ENCODE measurements at places on chromosomes 7 and 10. TPM values are rescaled to one million over a fixed set of nuclear protein-coding genes. Genes with fewer than 3 reads are reported as not detected.

DNA sequence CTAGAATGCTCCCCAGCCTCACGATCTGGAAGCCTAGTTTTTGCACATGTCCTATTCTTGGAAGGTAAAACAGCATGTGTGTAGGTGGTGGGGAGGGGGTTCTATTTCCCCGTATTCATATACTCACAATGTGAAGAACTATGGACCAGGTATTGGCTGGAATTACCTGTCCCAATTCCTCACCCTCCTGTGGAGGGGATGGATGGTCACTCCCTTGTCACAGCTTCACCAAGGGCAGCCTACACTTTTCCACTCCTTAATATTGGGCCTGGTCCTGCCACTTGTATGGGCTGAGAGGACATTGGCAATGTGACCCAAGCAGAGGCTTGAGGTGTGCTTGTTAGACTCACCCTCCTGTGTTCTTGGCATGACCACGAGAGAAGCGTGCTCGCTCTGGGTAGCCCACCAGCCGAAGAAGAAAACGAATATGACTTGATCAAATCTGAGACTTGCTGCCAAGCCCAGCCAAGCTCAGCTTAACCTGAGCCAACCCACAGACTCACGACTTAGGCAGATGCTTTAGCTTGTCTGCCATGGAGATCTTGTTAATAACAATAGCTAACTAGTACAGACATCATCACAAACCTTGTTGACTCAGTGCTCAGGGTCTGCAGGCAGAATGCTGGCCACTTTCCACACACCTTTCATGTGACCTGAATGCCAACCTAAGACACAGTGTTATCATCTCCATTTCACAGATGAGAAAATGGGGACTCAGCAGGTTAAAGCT, 17.2 kb downstream of the ZNF488 start:
- peak; percentile 31 for DNase-seq

DNA sequence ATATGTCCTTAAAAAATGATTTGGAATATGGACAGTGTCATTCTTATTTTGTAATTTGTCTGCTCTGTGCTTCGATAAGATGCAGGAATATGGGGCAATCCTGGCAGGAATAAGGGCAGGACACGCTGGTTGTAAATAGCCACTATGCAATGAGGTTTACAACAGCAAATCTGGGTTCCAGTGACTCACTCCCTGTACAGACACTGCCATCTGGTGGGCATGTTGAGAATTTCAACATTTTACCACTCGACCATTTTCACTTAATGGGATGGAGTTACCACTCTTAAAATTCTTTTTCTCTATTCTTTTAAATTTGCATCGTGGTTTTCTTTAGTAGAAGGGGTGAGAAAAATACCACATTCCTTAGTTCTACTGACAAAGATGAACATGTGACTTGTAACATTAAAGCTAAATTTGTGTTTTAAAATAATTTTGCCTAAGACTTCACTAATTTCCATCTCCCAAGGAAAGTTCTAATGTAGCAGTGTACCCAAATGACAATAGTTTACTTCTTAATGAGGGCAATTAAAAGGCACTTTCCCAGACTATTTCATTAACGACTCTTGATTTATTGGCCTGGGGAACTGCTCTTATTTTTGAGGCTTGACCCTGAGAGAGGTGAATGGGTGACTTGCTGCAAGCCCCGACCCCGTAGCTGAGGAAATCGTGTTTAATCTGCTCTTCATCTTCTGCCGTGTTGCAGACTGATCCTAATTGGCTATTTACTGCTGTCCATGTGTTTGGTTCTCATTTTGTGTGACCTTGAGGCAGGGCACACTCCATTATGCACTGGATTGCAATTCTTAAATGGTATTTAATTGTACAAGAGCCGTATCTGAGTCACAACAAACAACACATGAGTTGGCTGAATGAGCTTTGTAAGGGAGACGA, 173.6 kb upstream of the IMMP2L start:
- DNase-seq, result peak; percentile 71

GRCh38 chr7:51817694-51818225, 501.2 kb upstream of the COBL start:
- no peak for DNase-seq

GRCh38 chr7:49001610-49002033, 77.3 kb downstream of the CDC14C start:
- peak; percentile 12 for DNase-seq

GRCh38 chr7:24921362-24921679, 58.7 kb downstream of the OSBPL3 start:
- DNase-seq, result no peak

- DNase-seq, result no peak
These were observed 194.3 kb downstream of the ELFN1 start for GRCh38 chr7:1864161-1864940.

DNA sequence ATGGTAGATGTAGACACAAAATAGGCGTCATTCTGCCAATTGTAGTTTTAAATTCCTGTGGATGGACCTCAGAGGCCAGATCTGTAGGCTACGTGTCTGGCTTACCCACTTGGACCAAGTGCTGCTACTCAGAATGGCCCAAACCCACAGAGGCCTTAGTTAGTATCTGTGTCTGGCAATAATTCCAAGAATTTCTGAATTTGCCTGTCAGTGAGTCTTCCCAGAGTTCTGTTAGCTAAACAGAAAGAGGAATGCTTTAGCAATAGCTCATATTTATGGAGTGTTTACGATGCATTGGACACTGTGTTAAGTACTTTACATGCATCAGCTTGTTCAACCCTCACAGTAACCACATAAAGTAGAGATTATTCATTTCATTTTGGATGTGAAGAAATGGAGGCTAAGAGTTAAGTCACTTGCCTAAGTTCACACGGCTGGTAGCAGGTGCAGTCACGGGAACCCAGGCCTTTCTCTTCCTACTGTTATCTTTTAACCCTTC, 231.8 kb downstream of the PTEN start:
- DNase-seq, result no peak

DNA sequence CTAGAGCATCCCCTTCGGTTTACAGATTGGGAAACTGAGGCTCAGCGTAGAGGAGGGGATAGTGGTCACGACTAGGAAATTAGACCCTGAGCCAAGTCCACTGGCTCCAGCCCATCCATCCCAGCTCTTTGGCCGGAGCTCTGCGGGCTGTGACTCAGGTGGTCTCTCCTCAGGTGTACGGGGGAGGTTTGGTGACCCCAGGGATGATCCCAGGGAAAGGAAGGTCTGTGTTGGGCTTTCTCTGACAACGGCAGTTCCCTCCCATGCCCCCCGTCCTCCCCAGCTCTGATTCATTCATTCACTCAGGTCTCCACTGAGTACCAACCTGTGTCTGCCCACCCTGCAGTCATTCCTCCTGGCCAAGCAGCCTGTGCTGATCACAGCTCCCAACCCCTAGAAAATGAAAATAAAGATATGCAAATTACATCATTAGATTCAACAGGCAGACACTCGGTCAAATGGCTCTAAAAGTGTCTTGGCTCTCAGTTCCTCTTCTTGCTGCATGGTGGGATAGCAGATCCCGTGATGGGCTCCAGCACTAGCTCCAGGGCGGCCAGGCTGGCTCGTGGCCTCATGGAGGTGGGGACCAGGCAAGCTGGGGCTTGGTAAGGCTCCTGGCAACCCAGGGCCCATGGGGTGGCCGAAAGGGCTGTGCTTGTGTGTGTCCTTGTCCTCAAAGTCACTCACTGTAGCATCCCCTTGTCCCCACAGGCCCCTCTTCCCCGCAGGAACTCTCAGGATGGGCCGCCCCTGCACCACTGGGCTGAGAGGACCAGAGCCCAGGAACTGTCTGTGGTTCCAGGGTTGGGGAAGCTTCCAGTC, 37.8 kb downstream of the CLRN3 start:
- no peak for DNase-seq

DNA sequence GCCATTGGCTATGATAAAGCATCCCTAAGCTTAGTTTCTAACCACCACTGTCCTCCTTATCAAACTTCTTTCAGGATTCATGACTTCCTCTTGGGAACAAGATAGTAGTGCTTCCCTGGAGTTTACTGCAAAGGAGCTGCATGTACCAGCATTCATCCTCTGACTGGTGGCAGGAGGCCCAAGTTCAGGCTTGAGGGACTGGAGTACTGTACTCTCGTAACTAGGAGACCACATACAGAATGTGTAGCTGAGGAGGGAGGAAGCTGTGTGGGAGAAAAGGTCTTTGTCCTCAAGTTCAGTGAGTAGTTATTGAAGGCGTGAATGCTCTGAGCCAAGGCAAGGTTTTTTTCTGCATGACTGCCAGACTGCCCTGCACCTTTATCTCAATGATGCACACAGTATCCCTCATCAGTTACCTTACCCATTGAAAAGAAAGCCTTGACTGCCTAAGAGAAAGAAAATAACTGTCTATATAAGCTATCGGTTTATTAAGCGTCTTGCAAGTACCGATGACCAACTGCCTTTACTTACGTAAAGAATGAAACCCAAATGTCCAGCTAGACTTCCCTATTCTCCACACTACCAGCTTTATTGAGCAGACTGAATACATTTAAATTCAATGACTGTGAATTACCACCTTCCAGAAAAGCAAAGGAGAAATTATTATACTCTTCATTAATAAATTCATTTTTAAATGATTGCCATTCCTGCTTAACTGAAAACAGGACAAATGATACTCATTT, 12.8 kb downstream of the SCRN1 start:
- peak; percentile 62 for DNase-seq

DNA sequence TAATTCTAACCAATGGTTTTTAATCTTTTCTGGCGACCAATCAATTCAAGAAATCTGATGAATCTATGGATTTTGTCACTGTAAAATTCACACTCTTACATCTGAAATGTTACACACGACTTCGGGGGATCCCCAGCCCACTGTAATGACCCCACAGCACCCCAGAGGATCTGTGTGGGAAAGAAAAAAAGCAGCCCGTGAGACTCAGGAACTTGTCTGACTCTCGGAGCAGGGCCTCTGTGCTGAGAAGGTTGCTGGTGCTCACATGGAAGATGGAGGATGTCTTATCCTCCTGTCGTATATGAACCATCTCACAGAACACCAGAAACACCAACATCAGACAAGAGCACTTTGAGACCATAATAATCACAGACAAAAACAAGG, 228.4 kb upstream of the INHBA start:
- DNase-seq, result no peak

DNA sequence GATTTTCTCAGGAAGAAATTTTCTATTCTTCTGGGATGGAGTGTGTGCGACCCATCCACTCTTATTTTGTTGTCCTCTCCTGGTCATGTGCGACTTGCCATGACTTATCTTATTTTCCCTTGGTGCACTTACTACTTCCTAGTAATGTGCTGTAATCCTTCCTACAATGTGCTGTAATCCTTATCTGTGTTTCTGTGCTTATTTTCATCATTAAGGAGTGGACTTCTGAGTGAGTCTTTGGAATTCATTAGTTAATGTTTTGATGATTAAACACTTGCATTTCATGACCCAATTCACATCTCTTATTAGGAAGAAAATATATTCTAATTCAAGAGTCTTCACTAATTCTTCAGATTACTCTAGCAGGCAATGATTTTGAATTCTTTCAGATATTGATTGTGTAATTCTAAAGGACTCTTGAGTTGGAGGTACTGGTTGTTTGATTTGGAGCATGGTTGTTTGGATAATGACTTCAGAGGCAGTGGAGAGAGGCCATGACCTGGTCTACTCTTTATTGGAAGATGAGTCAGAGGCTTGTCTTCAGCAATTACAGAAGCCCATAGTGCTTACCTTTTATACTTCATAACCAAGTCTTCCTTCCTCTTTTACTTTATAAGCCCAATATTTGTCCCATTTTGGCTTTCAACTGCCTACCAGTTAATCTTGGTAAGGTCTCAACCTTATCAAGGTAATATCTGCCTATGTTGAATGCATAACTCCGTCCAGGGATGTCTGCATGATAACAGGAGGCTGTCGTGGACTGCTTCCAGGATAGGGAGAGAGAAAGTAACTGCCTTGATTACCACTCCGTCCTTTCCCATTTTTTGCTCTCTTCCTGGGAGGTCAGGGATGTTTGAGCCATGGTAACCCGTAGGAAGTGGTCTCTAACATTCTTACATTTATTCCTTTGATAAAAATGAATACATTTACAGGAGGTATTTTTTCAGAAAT, 278.3 kb upstream of the SP8 start:
- peak; percentile 38 for DNase-seq

GRCh38 chr10:19652750-19653149, 163.5 kb upstream of the PLXDC2 start:
- no peak for DNase-seq

GRCh38 chr7:33107136-33108066, 1.8 kb downstream of the RP9 start:
- peak; percentile 37 for DNase-seq

DNA sequence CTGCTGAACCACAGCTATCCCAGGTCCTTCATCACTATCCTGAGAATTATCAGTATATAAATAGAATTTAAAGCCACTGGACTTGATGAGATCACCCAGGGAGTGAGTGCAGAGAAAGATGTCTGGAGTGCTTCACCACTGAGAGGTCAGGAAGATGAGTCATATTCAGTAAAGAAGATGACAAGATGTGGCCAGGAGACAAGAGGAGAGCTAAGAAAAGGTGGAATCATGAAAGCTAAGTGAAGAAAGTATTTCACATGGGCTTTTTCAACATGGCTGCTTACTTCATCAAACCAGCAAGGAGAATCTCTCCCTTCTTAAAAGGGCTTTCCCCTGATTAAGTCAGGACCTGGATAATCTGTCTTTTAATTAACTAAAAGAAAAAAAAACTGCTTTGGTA, 9.1 kb upstream of the PRKAR2B start:
- DNase-seq, result peak; percentile 73

DNA sequence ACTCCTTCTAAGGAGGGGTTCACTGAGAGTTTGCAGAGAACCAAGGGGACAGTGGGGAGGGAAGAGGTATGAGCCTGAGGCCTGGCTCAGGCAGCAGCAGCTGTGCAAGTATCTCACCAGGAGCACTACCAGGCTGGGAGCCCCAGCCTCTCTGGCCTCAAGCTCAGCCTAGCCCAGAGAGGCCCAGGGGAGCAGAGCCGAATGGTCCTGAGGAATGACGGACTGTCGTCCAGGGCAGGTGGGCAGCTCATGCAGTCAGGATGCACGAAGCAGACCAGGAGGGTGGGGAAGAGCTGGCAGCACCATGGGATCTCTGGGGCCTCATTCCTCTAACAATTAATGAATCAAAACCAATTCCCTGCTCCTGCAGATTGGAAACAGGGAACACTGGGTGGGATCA, 151.5 kb downstream of the GRID1 start:
- DNase-seq, result no peak

DNA sequence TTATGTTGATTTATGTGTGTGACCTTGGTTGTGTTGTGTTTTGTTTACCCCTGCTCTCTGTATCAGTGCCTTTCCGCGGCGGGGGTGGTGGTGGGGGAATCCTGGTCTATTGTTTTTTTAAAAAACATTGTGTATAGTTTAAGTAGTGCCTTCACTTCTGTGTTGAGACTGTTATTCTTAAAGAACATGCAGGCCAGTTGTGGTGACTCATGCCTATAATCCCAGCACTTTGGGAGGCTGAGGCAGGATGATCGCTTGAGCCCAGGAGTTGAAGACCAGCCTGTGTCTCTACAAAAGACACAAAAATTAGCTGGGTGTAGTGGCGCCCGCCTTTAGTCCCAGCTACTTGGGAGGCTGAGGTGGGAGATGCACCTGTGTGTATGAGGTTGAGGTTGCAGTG, 429.0 kb upstream of the LRGUK start:
- DNase-seq, result no peak

The WDFY4 gene
- not detected for total RNA-seq

The HOXA9 gene
- total RNA-seq, result 70.8 TPM

The TAS2R3 gene
- total RNA-seq, result not detected

The SLC26A3 gene
- total RNA-seq, result not detected

The VIPR2 gene
- total RNA-seq, result not detected

Measured in renal cortical epithelial cell (primary cell).